Amniotic epithelial cell (primary cell): ENCODE measurements at places on chromosomes 1 and 21.
A peak's percentile ranks its signal among the peaks of the same experiment; 100 is the strongest.

DNA sequence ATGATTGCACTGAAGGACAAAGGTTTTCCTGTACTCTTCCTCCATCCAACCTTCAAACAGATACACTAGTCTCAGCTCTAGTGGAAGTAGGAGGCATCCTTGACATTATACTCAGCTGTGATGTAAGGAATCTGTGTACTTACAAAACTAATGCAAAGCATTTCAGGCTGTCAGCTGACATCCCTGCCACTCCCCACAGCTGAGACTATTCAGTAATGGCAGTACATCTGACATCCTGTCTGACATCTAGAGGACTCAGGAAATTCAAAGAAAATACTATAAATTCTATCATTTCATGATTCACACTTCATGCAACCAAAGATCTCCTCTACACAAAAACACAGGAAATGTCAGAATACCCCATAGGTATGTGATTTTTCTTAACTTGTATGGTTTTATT is 325.8 kb downstream of the SMYD3 start:
- no peak for DNase-seq

DNA sequence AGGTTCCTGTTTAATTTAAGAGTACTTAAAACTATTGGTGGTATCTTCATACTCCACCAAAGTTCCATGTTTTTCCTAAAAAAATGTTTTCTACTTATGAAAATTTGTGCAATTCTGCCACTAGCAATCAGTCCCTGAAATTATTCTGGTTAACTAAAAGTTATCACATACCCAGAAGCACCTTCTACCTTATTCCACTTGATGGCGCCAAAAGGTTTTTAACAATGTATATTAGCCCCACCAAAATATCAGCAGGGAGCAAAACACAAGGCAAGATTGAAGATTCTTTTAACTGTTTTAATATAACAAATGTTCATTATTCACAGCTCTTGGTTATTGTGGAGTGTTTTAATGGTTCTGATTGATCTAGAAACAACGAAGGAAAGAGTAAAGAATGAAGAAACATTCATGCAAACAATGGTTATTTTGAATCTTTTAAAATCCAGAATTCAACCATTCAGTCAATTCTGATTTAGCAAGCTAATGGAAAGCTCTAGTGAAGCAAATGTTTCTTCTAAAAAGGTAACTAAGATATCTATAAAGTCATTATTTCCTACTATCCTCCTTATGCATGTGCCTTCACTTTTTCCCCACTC is 67.2 kb downstream of the TTLL7 start:
- DNase-seq: peak; percentile 52

DNA sequence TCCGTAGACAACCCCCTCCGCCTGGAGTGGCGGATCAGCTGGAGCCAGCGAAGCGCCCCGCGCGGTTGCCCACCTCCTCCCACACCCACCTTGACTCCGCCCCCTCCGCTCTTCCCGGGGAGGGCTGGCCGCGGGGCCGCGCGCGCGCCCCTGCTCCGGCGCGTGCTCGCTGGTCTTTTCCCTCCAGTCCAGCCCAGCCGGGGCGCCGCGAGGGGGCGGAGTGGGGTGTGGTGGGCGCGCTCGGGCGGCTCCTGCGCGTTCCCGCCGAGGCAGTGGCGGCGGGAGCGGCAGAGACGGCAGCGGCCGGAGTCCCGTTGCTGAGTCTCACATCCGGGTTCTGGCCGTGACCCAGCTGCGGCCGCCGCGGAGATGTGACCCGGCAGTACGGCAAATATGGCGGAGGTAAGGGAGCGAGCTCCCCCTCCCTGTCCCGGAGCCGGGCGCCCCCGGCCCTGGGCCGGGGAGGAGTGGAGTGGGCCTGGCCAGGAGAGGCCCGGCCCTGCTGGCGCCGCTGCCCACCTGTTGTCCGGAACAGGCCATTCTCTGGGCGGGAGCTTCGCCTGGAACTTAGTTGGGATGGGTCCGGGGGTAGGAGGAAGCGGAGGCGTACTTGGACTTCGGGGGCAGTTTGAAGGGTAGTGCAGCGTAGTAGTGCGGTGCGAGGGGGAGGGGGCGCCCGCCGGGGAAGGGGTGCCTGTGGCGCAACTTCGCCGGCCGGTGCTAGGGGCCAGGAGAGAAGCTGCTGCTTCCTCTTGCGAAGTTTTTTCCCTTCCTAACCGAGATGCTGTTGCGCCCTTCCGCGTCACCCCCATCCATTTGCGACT is 5.4 kb downstream of the MIER1 start:
- peak; percentile 87 for DNase-seq

GRCh38 chr1:48033495-48034045 is 36.4 kb upstream of the TRABD2B start:
- DNase-seq: no peak

GRCh38 chr1:90246069-90246468 is 251.2 kb downstream of the ZNF326 start:
- no peak for DNase-seq

DNA sequence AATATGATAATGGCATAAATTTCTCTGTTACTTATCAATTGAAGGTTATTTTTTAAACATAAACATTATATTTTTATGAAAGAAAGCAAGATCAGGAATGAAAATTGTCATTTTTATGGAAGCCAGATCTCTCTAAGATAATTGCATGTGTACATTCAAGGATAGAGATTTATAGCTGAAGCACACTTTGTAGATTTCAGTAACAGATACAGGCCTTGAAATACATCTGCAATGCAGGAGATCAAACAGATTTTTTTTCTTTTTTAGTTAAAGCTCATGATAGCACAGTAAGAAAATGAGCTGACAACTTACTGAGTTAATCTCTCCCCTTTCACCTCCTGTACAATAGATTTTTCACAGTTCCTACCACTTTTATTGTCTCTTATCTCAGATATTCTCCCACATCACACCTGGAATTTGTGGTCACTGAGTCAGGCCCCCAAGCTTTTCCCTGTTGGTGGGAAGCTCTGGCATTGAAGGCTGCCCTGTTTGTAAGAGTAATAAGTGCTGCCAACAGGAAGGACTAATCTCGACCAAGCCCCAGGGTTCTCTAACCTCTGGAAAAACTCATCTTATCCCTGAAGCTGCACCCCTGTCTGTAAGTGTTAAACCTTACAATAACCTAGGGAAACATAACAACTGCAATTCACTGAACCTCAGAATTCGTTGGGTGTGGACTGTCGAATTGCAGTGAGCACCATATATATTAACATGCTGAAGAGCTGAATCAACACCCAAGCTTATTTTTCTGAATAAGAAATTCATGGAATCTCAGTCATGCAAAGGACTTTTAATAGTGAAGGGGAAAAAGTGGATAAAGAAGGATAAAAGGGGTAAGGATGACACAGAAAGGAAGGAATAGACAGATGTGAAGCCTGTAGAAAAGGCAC is 599.0 kb downstream of the LMO4 start:
- peak; percentile 37 for DNase-seq

- DNase-seq: peak; percentile 99
Observed at GRCh38 chr1:7401814-7402547, 369.1 kb upstream of the VAMP3 start.

DNA sequence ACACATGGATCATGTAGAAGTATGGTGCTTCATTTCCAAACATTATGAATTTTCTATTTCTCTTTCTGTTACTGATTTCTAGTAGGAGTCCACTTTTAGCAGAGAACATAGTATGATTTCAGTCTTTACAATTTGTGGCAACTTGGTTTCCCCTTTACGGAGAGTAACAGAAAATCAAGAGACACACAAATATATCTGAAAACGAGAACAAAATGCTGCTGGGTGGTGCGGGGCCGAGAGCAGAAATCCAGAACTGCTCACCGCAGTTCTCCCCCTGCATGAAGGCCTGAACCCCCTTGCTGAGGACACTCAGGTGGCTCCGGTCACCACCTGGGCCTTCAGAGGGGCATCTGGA is 94.5 kb upstream of the FMN2 start:
- DNase-seq: no peak

GRCh38 chr1:43304771-43305300 is 4.1 kb downstream of the TIE1 start:
- DNase-seq: no peak

DNA sequence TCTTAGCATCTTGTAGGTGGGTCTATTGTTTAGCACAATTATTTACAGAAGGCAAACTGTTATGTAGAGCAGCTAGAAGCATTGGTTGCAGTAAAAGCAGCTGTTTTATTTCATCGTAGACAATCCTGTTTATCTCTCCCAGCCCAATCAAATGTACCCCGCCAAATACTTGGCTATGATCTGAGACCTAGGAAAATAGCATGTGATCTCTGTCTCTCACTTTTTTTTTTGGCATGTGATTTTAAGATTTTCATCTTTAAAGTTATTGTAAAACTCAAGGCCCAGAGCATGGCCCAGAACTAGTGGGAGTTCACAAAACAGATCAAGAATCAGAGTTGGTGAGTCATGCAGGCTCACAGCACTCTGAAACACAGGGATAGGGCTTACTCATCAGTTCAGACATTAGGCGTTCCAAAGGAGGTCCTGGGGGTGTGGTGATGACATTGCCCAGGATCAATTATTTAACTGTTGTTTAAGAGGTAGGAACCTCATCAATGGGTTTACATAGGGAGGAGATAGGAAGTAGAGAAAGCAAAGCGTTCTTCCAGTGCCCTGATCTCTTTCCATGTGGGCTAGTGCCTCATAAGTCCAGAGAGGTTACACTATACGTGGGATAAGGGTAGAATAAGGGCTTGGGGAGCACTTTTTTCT is 40.2 kb downstream of the TBX19 start:
- peak; percentile 88 for DNase-seq

DNA sequence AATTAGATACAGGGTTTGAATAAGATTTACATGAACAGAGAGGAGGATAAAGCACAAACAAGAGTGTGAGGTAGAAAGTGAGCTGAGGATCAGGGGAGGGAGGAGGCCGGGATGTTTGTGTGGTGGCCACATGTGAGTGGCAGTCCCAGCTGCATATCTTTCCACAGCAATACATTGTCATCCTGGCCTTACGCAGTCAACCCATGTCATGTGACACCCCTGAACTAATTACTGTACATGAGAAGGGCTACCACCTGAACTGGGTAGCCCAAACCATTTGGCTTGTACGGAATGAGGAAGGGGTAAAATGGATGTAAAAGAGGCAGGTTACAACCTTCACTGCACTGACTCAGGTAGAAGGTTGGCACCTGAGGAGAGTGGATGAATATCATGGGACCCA is 4.2 kb downstream of the SLAMF7 start:
- no peak for DNase-seq

DNA sequence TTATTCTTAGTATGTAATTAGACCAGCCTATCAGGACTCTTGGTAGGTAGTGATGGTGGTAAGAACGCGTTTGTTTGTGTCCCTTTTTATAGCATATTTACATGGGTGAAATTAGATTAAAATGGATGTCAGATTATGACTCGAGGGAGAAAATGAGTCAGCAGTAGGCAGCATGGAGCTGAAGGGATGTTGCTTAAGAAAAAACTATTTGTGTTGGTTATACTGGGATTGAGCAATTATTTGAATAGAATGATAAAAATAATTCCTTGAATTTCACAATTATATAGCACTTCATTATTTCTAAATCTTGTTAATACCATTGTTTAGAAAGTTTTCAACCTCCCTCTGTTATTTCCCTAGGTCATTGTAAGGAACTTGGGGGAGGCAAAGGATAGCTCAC is 348.8 kb downstream of the RYR2 start:
- peak; percentile 64 for DNase-seq

- no peak for DNase-seq
Observed at GRCh38 chr1:171625225-171625624, 3.2 kb downstream of the MYOCOS start.

DNA sequence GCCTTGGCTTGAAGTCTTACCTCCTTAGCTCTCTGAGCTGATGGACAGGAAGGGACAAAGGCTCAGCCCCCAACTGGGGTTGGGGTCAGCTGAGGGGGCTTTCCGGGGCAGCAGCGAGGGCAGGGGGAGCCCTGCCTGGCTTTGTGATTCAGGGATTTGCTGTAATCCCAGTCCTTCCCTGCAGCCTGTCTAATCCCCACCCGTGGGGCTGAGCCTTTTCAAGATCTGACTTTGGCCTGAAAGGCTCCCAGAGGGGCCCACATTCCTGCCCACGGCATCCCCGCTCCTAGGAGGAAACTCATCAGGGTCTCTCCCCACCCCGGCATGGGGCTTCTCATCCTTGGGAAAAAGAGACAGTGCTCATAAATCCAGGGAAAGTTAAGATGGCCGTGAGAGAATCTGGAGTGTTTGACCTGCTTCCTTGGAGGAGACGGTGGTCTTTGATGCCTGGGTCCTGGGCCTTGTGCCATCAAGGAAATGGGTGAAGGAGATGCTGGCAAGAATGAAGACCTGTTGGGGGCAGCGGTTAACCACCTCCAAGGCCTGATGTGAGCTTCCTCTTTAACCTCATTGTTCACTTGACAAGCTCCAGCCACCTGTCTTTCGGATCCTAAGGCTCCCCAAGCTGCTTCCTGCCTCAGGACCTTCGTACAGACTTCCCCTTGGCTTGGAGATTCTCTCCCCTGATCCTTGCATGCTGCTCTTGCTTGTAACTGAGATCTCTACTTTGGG is 83.1 kb upstream of the WNT4 start:
- no peak for DNase-seq

GRCh38 chr21:31983120-31983519 is 110.3 kb downstream of the HUNK start:
- no peak for DNase-seq

DNA sequence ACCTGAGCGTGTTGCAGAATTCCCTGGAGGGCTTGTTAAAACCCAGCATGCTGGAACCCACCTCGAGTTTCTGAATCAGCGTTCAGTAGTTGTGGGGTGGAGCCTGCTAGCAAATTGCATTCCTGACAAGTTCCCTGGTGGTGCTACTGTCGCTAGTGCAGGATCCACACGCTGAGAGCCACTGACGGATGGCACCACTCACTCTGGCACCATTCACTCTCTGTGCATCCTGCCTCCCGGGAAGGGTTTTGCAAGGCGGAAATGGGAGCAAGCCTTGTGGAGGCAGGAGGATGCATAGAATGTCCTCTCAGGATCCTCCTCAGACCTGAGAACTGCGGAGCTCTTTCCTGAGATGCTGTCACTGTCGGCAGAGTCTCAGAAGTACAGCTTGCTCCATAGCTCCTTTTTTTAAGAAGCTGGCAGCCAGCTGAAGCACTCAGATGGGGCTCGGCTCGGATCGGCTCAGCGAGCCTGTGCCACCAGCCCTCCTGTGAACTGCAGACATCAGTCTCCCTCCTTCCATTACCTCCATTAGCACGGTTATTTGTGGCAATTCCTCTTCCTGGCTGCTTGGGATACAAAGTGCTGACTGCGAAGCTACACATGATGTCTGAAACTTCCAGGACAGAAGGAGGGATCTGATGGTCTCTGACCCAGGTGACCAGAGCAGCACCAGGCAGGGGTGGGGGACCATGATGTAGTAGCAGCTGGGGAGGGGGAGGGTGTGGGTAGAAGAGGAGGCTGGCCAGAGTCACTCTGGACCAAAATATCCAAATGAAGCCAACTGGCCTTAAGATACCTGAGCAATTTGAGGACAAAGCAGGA is 89.6 kb downstream of the C1orf94 start:
- no peak for DNase-seq

- DNase-seq: peak; percentile 86
Observed at GRCh38 chr21:34129039-34129891, 55.9 kb downstream of the MRPS6 start.

DNA sequence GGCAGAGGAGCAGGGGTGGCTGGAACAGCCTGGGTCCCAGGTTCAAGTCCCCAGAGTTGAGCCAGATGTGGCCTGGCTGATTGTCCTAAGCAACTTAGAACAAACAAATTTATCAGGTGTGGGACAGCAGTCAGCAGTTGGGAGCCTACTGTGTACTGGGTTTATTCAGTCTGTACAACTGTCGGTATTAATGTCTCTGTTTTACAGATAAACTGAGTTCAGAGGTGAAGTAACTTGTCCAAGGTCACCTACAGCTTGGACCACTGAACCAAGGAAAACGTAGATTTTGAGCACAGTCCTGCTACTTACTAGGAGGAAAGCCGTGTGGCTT is 14.6 kb upstream of the TRIM63 start:
- no peak for DNase-seq

GRCh38 chr21:37993071-37993470 is 76.8 kb upstream of the KCNJ6 start:
- no peak for DNase-seq
